Activated CD4-positive, alpha-beta memory T cell treated with anti-CD3 and anti-CD28 coated beads for 36 hours (primary cell): ENCODE measurements at places on chromosomes 7 and 10. TPM values are rescaled to one million over a fixed set of nuclear protein-coding genes. Genes with fewer than 3 reads are reported as not detected.

Gene NRP1
- 1.5 TPM for total RNA-seq

Gene CNNM1
- total RNA-seq: 0.43 TPM

Gene SLC26A3
- total RNA-seq: not detected

Gene KLLN
- total RNA-seq: 0.19 TPM

Gene ZP3
- total RNA-seq: 19.4 TPM

Gene PNLIP
- total RNA-seq: not detected

Gene GHRHR
- total RNA-seq: not detected

Gene SLC18A3
- not detected for total RNA-seq

Gene EN2
- not detected for total RNA-seq
